ENCODE measurements at places on chromosomes 2 and 18. TPM values are rescaled to one million over a fixed set of nuclear protein-coding genes. Genes with fewer than 3 reads are reported as not detected.

GRCh38 chr2:203772456-203773165 is 66.2 kb downstream of the CD28 start:
- no peak for DNase-seq

DNA sequence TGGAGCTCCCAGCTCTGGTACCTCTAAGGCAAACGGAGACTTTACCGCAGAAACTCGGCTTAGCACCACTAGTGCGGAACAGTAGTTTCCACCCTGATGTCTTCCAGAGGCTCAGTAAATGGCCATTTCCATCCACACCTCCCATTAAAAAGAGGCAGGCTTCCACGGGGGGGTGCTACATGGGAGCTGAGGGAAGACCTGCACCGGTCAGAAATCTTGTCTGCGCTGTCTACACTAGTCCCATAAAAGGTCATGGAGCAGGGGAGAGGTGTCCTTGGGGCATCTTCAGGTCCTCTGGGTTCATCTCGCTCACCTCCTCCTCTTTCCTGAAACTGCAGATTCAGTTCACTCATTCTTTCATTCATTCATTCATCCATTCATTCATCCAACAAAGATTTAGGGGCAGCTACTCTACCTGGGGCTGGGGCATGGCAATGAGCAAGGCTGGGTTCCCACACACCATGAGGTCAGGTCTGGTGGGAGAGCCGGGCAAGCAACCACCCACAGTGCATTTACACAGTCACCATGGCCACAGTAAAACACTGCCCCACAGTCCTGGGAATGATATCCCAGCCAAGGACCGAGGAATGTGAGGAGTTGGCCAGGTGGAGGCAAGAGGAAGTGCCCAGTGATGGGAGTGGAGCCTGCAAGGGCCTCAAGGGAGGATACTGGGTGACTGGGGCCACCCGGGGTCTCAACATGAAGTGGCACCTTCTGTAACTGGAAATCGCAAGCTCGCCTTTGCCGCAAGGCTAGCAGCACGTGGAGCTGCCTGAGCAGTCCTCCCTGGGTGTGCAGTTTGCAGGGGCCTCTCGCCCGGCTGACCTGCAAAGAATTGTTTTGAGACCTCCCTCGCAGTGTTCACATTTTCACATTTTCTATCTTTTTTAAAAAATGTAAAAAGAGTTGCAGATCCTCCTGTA is 180.2 kb upstream of the RAB6C start:
- DNase-seq = no peak

Gene IMMT
- total RNA-seq = 32.4 TPM

Gene MBP
- 21.3 TPM for total RNA-seq

DNA sequence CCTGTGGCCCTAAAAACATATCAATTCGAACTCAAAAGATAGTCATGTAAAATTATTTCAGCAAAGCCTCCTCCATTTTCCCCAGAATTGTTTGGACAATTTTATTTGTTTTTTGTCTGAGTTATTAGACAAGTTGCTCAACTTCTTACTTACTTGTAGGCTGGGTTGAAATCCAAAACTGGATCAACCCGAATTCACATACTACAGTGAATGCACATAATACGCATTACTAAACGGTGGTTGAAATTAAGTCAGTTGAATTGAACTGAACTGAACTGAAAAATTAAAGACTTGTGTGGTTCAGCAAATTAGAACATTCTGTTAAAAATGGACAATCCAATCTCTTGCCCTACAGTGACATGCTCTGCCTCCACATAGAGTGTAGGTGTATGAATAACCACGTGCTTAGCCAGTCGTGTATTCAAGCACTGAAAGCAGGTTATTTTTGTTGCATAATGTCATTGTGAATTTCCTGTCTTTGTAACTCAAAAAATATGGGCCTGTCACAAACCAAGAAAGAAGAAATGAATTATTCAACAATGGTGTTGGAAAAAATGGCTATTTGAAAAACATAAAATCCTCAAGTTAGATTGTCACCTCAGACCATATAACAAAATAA is 441.0 kb downstream of the TXNL1 start:
- no peak for DNase-seq

Gene IDH1
- total RNA-seq = 451 TPM

- DNase-seq = peak; percentile 34
These were observed 265.4 kb downstream of the TRIB2 start for GRCh38 chr2:12982149-12982584.

- DNase-seq = peak; percentile 83
These were observed 234.0 kb upstream of the RAB12 start for GRCh38 chr18:8375249-8375648.

Gene CCDC178
- total RNA-seq = 0.90 TPM

Gene PPM1B
- 44.4 TPM for total RNA-seq

Gene FBLN7
- total RNA-seq = under 0.01 TPM

DNA sequence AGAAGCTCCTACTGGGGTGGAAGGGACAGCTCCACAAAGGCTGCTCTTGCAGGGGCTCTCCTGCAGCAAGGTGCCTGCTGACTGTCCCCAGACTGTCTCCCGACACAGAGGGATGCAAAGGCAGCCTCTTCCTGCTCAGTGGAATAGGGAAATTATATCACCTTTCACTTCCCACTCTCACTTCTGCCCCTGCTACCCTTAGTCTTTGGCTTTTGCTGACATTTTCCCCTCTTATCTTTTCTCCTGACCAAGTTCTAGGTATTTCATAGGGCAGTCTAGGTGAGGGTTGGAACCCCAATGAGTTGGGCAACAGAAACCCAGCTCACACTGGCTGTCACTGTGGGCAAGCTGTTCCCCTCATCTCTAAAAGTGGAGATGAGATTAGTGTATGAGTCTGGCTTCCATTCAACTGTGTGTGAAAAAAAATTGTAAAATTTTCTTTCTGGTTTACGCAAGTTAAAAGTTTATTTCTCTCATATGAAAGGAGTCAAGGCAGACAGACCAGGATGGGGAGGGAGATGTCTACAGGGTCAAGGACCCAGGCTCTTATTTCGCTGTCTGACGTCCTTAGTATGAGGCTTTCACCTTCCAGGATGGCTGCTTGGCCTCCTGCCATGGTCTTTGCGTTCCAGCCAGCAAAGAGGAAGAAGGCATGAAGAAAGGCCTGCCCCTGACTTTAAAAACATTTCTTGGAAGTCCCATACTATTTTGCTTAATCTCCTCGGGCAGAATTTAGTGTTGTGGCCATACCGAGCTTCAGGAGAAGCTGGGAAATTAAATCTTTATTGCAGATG is 7.5 kb upstream of the MOCOS start:
- DNase-seq = peak; percentile 34

GRCh38 chr2:23393722-23394121 is 8.7 kb downstream of the KLHL29 start:
- DNase-seq = no peak

DNA sequence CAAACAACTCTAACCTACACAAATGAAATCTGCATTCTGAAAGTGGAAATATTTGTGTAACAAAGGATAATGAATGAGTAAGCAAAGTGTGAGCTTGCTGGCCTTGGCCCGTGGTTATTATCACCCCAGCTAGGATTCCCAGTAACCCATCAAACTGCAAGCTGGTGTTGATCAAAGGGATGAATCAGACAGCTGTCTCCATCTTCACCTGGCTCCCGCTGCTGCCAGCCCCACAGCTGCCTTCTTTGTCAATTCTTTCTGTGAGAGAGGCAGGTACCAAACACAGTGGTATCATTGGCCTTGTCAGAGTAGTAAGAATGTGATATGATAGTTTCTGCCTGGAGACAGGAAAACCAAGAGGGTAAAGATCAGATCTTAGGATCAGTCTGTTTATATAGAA is 25.2 kb upstream of the RGPD4 start:
- DNase-seq = peak; percentile 14

DNA sequence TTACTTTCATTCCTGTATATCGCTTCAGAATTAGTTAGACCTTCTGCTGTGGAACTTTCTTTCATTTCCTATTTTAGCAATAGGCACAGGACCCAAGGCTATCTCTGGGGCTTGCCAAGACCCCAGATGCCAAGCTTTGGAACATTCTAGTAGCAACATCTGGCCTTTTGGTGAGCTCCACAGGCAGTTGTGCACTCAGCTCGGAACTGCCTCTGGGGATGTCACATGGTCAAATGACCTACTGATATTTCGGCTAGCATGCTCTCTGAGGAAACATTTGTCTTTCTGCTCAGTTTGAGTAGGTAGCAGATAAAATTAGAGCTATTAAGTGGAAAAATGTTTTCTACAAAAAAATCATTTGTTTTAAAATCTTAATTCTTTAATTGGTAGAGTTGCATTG is 76.6 kb upstream of the ITGA4 start:
- DNase-seq = no peak
